ENCODE measurements at places on chromosomes 16 and 17. TPM values are rescaled to one million over a fixed set of nuclear protein-coding genes. Genes with fewer than 3 reads are reported as not detected.

The PCTP gene
- total RNA-seq, result 6.5 TPM

The HLF gene
- total RNA-seq, result 0.14 TPM

The C17orf100 gene
- total RNA-seq, result 0.64 TPM

The FZD2 gene
- 0.34 TPM for total RNA-seq

The SLC22A31 gene
- total RNA-seq, result 0.14 TPM

The PSMC3IP gene
- total RNA-seq, result 1.4 TPM

The ARL16 gene
- 23.2 TPM for total RNA-seq

The CEP295NL gene
- 0.43 TPM for total RNA-seq

The SETD6 gene
- 19.9 TPM for total RNA-seq

The NXN gene
- total RNA-seq, result 69.7 TPM

The C1QL1 gene
- under 0.01 TPM for total RNA-seq

The KCTD19 gene
- not detected for total RNA-seq

The WDR45B gene
- 84.5 TPM for total RNA-seq

The RBFOX1 gene
- total RNA-seq, result not detected

The TBC1D3B gene
- 3.2 TPM for total RNA-seq

The VWA3A gene
- total RNA-seq, result not detected

The ITGAD gene
- total RNA-seq, result not detected

The NMT1 gene
- total RNA-seq, result 64.9 TPM

The PRSS33 gene
- not detected for total RNA-seq

The TNFRSF17 gene
- total RNA-seq, result not detected

The KRT27 gene
- not detected for total RNA-seq

The ZG16 gene
- not detected for total RNA-seq

All from nasal cavity respiratory epithelium epithelial cell of viscerocranial mucosa (primary cell).